ENCODE measurements at places on chromosomes 6 and 20. TPM values are rescaled to one million over a fixed set of nuclear protein-coding genes. Genes with fewer than 3 reads are reported as not detected.

Gene CNPY3
- total RNA-seq, result 39.9 TPM

Gene PHACTR3
- total RNA-seq, result not detected

Gene GJA10
- total RNA-seq, result not detected

Gene SNAP91
- total RNA-seq, result not detected

Gene ATAT1
- total RNA-seq, result 6.6 TPM

Gene SLCO4A1
- 45.5 TPM for total RNA-seq

GRCh38 chr6:52994031-52994838 is 849 bp downstream of the GSTA4 start:
- DNase-seq, result no peak

DNA sequence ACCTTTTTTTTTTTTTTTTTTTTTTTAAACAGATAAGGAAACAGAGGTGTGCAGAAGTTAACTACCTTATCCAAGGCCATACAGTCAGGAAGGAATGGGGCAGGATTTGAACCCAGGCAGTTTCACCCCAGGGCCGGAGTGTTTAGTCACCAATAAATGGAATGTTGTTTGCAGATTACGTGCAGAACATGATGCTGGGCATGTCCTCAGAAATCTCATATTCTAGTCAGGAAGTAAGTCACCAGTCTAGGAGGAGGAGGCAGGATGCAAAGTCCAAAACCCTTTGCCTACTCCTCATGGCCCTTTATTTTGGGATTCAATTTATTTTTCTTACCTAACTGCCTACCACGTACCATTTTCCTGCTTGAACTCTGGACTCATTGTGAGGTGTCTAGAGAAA is 57.1 kb upstream of the LRRC1 start:
- peak; percentile 24 for DNase-seq

GRCh38 chr6:31882344-31882743 is 3.5 kb upstream of the SLC44A4 start:
- DNase-seq, result peak; percentile 35

DNA sequence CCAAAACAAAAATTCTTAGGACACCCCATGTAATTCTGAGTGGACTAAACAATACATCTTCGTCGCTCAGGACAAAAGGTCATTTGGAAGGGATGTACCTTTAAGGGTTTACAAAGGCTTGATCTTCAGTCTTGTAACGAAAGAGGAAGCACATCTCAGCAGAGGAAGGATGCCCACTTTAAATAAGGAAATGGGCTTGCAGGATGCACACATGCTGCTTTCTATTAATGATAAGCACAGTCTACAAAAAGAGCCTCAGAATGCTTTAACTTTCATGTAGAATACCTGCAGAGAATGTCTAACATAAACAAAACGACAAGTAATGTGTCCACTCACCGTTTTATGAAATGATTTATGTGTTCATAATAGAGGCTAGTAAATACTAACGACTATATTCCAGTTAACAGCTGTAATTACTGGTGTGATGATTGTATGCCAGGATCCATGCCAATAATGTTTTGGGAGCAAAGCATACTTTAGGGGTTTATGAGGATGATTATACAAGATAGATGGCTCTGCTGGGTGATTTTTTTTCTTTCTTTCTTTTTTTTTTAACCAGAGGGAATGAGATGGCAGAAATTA is 216.9 kb downstream of the GMDS start:
- no peak for DNase-seq

DNA sequence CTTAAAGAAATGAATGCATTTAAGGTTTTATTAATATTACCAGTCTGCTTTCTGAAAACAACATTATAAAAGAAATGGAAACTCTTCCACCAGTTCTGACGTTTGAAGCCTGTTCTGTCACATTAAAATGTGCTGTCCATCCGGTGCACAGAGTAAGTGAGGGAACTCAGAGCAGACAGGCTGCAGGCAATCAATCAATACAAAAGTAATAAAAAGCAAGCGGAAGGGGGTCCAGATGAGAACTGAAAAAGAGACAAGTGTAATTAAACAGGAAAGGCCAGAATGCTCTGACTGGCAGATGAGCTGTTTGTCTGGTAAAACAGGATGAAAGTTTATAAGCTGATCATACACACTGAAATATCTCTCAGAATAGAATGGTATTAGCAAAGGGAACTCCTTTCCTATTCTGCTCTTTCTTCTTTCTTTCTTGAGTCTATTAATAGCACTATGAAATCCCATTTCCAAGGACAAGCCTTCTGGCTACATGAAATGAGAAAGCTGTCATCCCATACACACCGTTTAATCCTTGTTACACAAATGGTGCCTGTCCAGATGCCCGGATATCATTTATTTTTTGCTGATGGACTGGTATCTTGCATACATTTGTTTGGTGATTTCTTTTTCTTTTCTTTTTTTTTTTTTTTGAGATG is 94.3 kb downstream of the RAMACL start:
- DNase-seq, result no peak

- DNase-seq, result no peak
These were observed 33.3 kb downstream of the TNFRSF21 start for GRCh38 chr6:47276377-47276776.

DNA sequence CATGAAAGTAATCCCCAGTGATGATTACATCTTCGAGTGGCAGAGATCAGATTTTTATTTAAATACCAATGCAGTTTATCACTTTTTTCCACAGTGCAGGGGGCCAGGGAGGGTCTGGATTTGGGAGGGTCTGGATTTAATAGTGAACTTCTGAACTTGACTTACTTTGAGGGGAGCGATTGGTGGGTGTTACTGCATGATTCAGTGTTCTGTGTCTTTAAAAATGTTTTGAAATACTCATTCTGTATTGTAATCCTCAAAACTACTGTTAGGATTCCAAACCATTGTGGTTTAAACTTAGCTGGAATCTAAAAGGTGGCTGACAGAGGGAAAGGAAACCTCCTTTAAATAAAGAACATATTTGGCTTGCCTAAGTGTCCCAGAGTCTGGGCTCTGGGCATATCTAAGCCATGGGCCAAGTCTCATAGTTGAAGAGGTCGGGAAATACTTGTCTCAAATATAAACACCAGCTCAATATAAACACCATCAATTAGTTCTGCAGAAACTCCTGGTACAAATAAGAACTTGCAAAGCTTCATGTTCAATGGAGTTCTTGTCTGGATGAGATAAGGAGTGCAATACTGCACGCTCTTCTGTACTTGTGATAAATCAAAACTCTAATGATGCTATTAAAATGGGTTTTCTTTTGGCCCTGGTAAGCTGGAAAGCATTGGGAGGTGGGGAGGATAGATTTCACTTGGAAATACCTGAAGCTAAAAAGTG is 14.4 kb downstream of the JARID2 start:
- no peak for DNase-seq

DNA sequence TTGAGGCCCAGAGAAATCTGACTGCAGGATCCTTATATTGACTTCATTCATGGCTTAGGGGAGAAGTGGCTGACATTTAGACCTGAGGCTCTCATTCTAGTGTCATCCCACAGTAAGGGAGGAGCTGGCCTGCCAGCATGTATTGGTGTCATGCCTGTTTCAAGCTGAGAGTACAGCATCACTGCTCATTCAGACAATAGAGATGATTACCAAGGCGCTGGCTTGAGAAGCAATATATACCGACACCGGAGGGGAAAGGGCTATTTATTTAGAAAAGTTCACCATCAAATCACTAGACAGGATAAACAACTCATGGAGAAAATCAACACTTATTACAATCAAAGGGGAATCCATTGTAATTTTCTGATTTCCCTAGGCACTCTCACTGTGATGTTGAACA is 84.4 kb upstream of the HDAC2 start:
- no peak for DNase-seq

- DNase-seq, result no peak
These were observed 55.6 kb upstream of the SNRPB2 start for GRCh38 chr20:16674243-16674642.

DNA sequence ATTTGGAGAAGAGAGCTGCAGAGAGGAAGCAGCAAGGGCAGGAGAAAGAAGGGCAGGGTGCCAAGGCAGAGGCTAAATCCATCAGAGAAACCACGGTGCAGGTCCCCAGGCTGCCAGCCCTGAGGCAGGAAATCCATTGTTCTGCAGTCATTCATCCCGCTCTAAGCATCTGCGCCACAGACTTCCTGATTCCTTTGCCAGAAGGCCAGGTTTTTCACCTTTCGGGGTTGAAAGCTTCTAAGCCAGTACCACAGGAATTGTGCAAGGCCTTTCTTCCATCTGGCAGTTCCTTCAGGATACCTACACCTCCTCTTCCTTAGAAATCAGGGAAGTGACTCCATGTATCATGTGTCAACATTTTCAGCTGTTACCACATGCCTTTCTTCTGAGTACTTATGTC is 45.6 kb downstream of the ADGRF5 start:
- peak; percentile 99 for DNase-seq

DNA sequence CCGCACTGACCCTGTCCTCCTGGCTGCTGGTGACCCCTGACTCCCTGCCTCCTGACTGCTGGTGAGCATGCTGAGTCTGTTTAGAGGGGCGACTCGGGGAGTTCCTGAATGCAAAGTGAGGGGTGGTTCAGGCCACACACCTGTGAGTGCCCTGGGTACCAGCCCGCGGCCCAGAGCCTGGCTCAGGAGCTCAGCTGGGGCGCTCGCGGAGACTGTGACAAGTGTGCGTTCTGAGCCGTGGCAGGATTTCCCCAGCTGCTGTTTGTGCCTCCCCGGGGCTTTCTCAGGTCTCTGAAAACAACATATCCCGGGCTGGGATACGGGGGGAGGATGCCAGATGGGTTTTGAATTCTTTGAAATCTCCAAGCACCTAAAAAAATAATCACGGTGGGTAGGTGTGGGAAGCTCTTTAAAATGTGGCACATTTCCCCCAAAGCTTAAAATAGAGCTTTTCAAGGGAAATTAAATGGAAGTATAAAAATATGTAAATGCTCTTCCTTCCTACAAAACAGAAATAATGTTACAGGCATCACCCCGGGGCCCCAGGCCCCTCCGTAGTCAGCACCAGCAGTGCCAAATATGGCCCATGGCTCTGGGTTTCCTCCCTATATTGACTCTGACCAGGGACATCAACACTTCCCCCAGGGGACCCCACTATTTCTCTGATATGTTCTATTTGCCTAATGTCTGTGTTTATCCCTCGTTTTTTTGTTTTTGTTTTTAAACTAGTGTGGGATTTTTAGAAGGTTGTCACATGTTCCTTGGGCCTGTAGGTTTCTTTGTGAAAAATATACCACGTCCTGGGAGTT is 49.9 kb upstream of the TAGAP start:
- DNase-seq, result no peak

Data from HT1080 (cell line).